ENCODE measurements at places on chromosomes 2 and 18.
A peak's percentile ranks its signal among the peaks of the same experiment; 100 is the strongest.

DNA sequence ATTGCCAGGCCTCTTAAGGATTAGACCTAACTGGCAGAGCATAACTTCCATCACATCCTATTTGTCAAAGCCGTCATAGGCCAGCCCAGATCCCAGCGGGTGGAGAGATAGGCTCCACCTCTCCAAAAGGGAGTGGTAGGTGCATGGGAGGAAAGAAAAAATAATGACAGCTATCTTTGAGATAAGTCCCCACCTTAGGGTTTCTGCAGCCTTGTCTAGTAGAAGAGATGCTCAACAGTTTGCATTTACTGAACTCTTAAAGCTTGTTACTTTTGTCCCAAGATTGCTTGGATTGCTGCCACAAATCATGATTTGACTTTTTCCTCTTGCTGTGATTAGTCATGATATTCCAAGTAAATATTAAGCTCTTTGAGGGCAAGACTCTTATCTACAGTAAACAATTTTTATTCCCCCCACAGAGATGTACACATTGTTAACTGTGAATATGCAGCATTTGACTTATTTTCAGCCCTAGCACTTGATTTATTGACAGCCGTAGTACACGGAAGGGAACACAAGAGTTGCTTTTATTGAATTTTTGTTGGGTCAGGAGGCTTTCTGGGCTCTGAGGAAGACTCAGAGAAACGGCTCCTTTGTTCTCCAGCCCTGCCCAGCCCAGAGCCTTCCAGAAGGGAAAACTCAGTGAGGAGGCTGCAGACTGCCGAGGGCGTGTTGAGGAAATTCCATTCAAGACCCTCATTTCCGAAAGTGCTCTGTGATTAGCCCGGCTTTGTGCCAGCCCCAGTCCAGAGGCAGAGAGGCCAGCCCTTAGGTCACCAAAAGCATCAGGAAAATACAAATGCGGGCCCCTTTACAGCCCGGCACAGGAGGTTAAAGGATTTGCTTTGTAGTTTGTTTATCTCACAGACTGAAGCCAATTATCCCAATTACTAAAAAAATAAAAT, 75.5 kb upstream of the ZNF532 start:
- no peak for DNase-seq

DNA sequence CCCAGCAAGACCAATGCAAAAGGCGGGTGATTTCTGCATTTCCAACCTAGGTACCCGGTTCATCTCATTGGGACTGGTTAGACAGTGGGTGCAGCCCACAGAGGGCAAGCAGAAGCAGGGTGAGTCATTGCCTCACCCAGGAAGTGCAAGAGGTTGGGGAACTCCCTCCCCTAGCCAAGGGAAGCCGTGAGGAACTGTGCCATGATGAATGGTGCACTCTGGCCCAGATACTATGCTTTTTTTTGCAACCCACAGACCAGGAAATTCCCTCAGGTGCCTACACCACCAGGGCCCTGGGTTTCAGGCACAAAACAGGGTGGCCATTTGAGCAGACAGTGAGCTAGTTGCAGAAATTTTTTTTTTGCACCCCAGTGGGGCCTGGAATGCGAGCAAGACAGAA, 662.6 kb upstream of the ACVR2A start:
- DNase-seq, result peak; percentile 69

DNA sequence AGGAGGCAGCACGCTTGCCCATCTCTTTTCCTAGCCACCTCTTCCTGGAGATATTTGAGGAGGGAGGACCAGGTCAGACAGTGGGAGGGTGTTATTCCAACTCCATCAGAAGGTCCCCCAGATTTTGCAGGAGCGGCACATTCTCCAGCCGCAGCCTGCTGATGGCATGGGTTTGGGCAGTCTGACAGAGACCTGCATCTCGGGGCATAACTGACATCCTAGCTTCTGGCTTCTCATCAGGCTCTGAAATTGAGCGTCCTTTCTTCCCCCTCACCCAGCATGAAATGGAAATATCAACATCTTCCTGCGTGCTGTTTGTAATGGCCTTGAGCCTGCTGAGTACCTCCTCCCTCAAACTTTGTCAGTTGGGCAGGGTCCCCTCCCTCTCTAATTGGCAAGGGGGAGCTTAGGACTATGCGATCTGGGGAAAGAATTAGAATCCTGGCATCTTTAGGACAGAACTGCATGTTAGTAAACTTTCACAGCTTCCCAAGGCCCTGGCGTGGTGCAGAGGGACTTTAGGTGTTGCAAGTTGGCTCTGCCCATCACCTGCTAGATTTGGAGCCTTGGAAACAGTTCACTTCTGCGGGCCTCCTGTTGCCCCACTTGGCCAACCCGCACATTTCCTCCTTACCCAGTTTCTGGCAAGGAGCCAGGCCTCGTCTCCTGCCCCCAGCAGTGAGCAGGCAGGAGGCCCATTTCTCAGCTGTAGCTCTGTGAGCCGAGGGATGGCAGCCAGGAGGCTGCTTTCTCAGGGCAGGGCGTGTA, 2.2 kb downstream of the ITM2C start:
- DNase-seq, result peak; percentile 70

DNA sequence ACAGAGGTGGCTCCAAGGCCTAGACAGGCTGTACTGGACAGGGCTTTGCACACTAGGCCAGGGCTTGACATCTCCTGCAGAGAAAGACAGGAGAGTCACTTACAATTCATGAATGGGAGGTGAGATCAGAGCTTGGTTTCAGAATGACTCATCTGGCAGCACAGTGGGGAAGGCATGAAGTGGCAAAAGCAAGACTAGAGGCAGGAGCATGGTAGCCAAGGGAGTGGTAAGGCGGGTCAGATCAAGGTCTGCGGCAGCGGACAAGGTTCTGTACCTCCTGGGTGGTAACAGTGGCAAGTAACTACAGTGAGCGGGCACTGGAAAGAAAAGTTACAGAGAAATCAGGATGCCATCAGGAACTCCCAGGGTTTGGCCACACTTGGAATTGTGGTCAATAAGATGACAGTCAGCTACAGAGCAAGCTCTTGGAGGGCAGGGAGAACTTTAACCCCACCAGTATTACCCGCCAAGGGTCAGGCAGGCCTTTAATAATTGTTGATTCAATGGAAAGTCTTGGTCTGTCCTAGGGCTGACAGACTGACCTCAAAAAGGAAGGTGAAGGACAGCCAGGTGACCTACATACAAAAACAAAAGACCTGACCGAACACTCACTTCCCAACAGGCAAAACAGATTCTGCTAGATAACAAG, 5.7 kb downstream of the MCFD2 start:
- no peak for DNase-seq

DNA sequence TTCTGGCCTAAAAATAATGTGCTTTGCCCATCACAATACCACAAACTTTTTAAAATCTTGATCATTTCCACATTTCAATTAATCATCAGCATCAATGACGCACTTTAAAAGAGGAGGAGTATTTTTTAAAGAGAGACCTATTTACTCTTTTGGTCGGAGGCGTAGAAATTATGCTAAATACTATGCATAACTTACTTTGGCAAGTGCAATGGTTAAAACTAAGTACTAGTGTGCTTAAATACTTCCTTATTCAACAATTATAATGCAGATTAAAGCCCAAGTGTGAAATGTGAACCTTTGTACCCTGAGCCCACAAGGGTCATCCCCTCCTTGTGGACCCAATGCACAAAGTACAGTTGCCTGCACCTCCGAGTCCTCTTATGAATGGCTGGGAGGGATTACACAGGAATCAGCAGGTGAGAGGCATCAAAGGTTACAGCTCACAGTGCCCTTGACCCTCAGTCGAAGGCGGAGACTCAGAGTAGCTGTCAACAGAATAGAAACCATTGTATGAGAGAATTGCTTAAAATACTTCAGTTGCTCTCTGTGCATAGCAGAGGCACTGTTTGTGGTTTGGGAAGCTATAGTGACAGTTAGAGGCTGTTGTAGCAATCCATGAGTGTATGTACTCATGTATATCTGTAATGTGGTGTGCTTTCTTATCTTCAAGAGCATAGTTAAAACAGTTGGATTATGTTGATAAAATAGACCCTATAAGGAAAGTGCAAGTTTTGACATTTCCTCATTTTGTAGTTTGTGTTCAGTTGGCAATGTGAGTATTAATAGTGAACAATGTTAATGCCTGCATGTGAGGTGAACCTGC, 151.7 kb upstream of the ITGA4 start:
- DNase-seq, result peak; percentile 23

GRCh38 chr2:239153806-239154591, 246.8 kb downstream of the HDAC4 start:
- no peak for DNase-seq

DNA sequence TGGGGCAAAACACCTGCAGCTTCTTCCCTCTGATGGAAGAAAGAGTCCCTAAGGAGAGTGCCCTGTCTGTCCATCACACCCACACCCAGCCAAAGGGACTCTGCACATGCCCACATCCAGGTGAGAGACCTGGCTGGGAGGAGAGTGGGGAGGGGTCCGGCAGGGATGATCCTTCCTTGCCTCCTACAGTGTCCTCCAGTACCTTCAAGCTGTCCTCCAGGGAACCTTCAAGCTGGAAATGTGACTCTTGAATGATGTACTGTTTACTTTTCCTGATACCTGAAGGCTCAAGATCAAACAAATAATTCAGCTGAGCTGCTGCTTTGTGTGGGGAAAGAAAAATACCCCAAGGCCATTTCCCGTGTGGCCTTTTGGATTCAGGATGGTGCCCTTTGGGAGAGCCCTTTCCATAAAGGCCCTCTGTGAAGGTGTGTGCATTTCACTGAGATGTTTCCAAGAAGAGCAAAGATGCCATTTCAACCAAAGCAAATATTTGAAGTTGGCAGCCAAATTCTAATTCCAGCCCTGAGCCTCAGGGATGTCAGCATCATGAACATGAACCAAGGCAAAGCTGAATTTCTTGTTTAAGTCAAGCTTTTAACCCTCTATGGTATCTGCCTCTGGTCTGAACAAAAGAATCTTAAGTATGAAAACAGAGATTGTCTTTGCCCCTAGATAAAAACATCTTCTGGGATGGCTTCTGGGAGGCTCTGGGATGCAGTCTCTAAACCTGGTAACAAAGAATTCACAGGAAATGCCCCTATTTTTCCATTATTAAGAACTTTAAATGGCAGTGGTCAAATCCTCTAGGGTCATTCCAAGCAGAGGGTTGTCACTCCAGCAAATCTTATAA, 11.1 kb downstream of the EVA1A start:
- no peak for DNase-seq

DNA sequence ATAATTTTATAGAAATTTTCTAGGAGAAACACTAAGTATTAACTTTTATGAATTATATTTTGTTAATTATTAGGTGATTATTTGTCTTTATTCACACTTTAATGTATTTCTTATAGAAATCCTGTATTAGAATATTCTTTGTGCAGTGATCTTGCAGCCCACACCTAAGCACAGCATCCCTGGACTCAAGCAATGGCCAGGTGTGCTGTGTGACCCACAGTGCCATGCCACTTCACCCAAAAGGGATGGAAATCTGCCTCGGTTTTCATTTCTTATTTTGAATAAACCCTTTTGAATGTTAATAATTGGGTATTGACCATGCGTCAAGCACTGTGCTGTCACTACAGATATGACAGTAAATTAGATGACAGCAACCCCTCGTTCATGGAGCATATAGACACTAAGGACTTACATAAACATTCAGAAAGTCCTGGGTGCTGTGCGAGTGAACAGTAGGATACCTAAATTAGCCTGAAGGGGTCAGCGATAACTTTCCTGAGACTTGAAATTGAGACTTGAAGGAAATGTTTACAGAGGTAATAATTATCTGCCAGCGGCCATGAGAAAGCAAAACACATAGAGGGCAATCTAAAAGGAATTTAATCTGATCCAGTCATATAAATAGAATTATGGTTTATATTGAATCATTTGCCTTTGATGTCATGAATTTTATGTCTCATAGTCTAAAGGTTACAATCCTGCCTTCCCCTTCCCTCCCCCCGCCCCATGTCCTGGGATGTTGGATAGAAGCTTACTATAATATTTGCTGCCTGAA, 52.7 kb upstream of the CALCRL start:
- DNase-seq, result no peak

DNA sequence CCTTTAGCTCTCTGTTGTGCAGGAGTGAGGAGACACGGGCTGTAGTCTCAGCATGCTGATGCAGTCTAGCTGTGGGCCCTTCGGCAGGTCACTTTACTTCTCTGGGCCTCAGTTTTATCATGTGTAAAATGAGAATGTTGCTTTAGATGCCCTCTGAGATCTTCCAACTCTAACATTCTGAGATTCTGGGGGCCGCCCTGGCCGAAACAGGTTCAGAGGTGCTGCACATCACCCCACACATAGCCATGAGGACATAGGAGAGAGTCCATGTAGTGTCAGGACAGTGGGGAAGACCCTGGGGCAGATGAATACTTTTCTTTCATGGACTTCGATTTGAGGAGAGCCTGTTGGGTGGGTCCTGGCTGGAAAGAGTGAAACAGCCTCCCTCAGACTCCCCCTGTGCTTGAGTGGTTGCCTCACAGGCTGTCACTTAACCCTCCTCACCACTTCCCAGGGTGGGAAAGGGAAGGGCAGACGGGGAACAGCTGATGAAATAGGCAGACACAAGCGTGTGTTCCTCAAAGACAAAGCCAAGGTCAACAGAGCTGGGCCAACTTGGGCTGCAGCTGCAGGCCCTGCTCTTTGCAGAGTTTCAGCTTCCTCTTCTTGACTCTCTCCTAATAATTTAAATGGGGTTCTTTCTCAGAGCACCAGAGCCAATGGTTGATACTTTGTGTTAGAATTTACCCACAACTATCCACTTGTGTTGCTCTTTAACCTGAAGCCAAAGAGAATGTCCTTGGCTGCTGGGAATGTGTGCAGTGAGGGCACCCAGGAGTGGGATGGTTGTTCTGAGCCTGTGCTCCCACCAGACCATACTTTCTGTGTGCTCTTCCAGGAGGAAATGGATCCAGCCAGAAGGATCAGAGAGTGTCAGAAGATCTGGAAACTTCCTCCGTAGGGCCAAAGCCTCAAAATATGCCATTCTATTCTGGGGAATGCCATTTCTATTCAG, 14.7 kb upstream of the MRPL33 start:
- no peak for DNase-seq

- no peak for DNase-seq
Observed at GRCh38 chr2:100621371-100621951, 58.7 kb downstream of the PDCL3 start.

DNA sequence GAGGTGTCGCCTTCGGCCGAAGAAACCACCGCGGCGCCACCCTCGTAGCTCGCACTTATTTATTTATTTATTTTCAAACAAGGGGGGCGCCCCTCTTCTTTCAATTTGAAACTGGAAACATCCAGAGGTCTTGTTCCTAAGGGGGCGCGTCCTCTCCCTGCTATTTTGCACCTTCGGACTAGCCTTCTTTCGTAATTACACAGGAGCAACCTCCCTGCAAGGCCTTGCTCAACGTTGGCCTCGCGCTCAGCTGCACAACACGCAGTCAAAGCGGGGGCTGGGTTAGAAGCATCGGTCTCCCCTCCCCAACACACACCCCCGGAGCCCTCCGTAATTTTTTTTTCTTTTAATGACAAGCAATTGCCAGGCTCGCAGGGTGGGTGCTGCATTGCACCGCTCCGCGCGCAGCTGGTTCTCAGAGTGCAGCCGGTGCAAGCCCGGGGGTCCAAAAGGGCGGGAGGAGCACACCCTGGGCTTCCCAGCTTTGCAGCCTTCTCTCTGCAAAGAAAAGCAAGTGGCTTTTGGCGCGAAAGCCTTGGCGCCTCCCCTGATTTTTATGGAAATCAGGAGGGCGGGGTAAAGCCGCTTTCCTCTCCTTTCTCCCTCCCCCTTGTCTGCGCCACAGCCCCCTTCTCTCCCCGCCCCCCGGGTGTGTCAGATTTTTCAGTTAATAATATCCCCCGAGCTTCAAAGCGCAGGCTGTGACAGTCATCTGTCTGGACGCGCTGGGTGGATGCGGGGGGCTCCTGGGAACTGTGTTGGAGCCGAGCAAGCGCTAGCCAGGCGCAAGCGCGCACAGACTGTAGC, at the start of gene MYCN:
MYCN (plus strand) TSS at position 697 of the 807 bp plus-strand sequence. CDS start 1,515 bp downstream, outside the sequence.
- DNase-seq, result peak; percentile 25

- DNase-seq, result no peak
Observed at GRCh38 chr2:126858991-126859390, 39.7 kb upstream of the TEX51 start.

GRCh38 chr2:207480521-207481040, 49.2 kb upstream of the CREB1 start:
- DNase-seq, result no peak
